ENCODE measurements at places on chromosomes 12 and 14. TPM values are rescaled to one million over a fixed set of nuclear protein-coding genes. Genes with fewer than 3 reads are reported as not detected.

CMA1 gene
- 0.26 TPM for total RNA-seq

ANO2 gene
- total RNA-seq = 6.9 TPM

IL26 gene
- total RNA-seq = not detected

IAPP gene
- not detected for total RNA-seq

LRRK2 gene
- total RNA-seq = 9.1 TPM

RNF212B gene
- total RNA-seq = not detected

ANKRD33 gene
- total RNA-seq = not detected

SLC6A12 gene
- total RNA-seq = 0.62 TPM

PDE6H gene
- not detected for total RNA-seq

TAS2R46 gene
- total RNA-seq = 0.40 TPM
